ENCODE measurements at places on chromosomes 4 and X. TPM values are rescaled to one million over a fixed set of nuclear protein-coding genes. Genes with fewer than 3 reads are reported as not detected.

DNA sequence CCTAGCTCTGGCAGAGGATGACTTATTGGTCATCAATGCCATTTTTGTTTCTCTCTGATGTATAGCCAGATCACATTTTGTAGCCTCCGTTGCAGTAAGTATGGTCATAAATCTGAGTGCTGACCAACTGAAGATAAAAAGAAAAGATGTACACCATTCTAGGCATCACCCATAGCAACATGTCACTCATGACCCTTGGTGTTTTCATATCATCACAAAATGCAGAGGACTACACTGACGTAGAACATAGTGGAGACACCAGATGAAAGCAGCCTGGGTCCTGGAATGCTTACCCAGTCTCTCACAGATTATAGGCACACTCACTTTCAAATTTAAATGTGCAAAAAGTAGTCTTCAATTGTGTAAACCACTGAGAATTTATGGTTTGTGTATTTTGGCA is 172.8 kb downstream of the PDHA2 start:
- DNase-seq, result no peak

DNA sequence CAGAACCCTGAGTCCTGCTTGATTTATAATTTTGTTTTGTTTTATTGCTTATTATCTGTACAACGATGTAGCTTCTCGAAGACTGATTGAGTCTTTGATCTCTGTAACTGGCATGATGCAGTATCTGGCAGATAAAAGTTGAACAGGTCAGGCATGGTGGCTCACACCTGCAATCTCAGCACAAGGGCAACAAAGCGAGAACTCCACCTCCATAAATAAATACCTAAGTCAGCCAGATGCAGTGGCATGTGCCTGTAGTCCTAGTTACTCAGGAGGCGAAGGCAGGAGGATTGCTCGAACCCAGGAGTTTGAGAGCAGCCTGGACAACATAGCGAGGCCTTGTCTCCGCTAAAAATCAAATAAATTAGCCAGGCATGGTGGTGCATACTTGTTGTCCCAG is 15.7 kb upstream of the WDR19 start:
- no peak for DNase-seq

DNA sequence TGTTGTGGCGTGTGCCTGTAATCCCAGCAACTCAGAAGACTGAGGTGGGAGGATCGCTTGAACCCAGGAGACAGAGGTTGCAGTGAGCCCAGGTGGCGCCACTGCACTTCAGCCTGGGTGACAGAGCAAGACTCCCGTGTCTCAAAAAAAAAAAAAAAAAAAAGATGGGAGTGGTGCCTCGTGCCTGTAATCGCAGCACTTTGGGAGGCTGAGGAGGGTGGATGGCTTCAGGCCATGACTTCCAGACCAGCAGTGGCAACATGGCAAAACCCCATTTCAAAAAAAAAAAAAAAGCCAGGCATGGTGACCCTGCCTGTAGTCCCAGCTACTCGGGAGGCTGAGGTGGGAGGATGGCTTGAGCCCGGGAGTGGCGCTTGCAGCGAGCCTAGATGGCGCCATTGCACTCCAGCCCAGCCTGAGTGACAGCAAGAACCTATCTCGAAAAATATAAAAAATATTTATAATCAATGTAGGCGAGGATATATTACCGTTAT is 27.0 kb downstream of the EIF2S3 start:
- DNase-seq, result peak; percentile 38

GRCh38 chrX:85569096-85569495 is 189.6 kb upstream of the POF1B start:
- DNase-seq, result no peak

GRCh38 chr4:41070516-41071281 is 143.6 kb downstream of the APBB2 start:
- peak; percentile 44 for DNase-seq

- no peak for DNase-seq
Measured at GRCh38 chr4:23165669-23166068, 472.9 kb downstream of the GBA3 start.

- DNase-seq, result no peak
Measured at GRCh38 chr4:132683957-132684356, 465.1 kb upstream of the PCDH10 start.

GRCh38 chr4:2940267-2941137 is 22.7 kb downstream of the NOP14 start:
- DNase-seq, result no peak

DNA sequence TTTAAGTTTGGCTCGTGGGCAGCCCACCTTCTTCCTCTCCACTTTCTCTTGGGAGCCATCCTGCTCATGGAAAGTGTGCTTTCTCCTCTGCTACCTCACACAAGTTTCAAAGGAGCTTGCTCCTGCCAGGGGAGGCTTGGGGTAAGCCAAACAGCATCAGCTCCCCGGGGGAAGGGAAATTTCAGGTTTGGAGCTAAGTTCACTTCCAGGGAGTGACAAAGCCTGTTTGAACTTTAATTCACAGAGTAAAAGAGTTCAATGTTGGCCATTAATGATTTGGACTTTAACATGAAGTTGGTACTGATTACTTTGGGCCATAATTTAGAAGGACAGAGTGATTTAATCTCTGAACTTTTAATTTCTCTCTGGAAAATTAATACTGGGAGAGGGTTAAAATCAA is 4.7 kb upstream of the PGRMC2 start:
- no peak for DNase-seq

GRCh38 chr4:7261087-7261486 is 68.7 kb downstream of the SORCS2 start:
- peak; percentile 42 for DNase-seq

DNA sequence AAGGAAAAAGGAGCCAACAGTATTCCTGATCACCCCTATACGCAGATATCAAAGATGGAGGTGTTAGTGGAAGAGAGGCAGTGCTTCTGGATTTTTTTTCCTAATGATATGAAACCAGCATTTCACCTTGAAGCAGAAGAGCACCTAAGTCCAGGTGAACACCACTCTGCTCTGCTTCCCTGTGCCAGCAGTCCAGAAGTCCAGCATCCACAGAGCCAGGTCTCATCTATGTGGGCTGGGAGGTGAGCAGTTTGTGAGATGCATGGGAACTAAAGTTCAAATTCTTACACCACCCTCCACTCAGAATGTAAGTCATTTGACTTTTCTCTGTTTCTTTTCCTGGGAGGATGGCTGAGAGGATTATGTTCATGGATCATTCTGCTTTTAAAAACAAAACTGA is 202.6 kb downstream of the RELL1 start:
- no peak for DNase-seq

GRCh38 chr4:185137233-185137925 is 5.7 kb upstream of the SLC25A4 start:
- DNase-seq, result no peak

GRCh38 chr4:16009153-16009552 is 46.2 kb upstream of the FGFBP2 start:
- no peak for DNase-seq

- no peak for DNase-seq
Measured at GRCh38 chrX:78923198-78924015, 21.8 kb upstream of the P2RY10 start.

GRCh38 chr4:10619855-10620254 is 64.7 kb downstream of the CLNK start:
- DNase-seq, result no peak

DNA sequence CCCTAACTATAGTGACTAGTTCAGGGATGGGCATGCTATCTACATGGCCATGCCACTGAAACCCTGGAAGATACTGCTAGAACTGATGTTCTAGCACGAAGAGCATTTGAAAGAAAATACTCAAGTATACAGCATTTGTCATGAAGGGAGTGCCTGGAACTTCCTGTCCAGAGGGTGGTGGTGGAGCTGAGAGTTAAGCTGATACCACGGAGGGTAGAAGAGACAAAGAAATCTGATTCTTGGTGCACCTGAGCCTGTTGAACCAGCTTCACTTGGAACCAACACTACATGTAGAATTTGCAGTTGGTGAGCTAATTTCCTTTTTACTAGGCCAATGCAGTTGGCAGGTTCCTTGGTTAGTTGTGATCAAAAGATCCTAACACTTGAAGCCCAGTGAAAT is 116.4 kb downstream of the CCNG2 start:
- DNase-seq, result no peak

DNA sequence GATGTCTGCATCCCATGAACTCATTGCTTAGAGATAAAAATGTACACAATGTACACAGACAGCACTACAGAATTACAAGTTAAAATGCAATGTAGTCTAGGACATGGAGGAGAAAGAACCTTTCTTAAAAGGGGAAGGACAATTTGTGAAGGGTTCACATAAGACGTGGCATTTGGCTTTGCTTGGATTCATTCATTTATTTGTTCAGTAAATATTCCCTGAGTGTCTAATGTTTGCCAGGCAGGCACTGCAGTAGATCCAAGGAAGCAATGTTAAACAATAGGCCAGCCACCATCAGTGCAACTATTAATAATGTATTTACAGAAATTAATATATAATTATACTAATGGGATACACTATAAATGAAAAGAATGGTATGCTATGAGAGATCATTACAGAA is 94.4 kb downstream of the GRIA2 start:
- DNase-seq, result no peak

DNA sequence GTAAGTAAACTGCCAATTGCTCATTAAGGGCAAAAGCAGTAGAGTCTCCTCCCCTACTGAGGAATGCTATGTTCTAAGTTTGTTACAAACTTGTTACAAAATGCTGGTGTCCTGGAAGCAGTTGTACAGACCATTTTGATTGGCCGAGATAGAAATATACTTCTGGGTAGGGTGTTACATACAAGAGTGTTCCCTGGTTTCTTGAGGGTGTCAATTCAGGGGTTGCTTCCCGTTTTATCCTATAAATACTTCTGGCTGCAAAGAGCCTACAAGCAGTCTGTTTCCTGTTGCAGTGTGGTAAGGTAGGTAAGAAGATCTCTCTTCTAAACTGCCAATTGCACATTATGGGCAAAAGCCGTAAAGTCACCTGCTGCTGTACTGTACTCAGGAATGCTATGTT is 5.7 kb downstream of the TRPC5OS start:
- no peak for DNase-seq

- DNase-seq, result no peak
Measured at GRCh38 chr4:76951672-76952010, 2.1 kb downstream of the SEPTIN11 start.

GRCh38 chr4:41204400-41204978 is 9.9 kb downstream of the APBB2 start:
- peak; percentile 81 for DNase-seq

GRCh38 chr4:70666369-70666768 is at the start of gene JCHAIN:
TSS of gene JCHAIN (minus strand) at chr4:70666508. CDS start at chr4:70666490, 18 bp downstream.
- DNase-seq, result no peak

DNA sequence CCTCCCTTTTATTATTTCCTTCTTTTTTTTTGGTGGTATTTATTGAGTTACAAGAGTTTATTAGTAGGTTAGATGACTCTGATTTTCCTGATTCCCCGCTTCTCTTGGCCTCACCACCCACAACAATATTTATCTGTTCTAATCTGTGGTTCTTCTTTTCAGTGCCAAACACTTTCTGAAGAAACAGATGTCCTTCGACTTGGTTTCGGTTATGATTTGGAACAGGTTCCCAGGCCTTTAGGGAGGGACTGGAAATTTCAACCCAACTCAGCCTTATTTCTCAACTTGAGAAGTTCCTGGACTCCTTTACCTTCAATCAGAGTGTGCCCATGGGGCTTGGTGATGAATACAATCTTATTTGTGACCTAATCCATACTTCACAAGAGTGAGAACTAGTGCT is 108.1 kb downstream of the UCHL1 start:
- DNase-seq, result no peak

DNA sequence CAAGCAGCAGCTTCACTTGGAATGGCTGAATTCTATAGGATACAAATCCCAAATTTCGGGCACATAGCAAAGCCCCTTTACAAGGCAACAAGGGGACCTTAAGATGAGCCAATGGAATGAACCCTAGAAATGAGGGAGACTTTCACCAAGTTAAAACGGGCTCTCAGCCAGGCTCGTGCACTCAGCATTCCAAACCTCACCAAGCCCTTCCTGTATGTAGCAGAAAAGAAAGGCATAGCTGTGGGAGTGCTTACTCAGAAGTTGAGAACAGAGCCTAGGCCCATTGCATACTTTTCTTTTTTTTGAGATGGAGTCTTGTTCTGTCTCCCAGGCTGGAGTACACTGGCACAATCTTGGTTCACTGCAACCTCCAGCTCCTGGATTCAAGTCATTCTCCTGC is 10.8 kb upstream of the HERC5 start:
- DNase-seq, result no peak

- DNase-seq, result no peak
Measured at GRCh38 chr4:97593248-97593647, 550.0 kb downstream of the STPG2 start.

- DNase-seq, result no peak
Measured at GRCh38 chrX:110213183-110213582, 104.7 kb downstream of the AMMECR1 start.

- DNase-seq, result no peak
Measured at GRCh38 chrX:76026292-76026691, 146.6 kb upstream of the PBDC1 start.

- no peak for DNase-seq
Measured at GRCh38 chr4:14375816-14376215, 626.5 kb upstream of the CPEB2 start.

DNA sequence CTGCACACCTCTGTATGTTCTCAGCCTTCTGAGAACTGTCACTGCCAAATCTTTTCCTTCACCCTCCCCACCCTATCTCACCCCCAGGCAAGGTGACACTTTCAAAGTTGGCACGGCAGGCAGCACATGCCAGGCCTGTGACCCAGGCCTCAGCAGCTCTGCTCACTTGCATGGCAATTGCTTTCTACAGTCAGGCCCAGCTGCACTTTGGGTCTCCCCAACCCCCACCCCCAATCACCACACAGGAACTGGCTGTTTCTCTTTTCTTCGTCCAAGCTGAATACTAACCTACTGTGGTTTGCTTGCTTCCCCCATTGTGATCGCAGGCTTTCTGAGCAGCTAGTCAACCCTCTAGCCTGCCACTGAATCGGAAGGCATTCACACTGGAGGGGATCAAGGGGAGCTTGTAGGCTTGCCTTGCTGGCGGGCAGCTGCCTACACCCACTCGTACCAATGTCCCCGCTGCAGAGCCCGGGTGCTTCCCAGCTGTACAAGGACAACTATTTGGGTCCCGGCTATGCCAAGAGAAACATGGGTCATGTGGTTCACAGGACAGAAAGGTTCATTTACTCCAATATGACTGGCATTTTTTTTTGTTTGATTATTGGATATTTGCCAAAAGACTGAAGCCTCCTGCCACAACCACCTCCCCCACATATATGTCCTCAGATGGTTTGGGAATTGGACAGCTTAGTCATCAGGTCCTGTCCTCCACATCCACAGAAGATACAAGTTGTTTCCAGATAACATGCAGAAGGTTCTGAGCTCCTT is 28.1 kb downstream of the SLC25A43 start:
- peak; percentile 55 for DNase-seq

Gene LAMP2
- total RNA-seq, result 31.1 TPM

Gene RAB33A
- 2.8 TPM for total RNA-seq

Gene ODAM
- total RNA-seq, result 24.6 TPM

Gene ZNF674
- total RNA-seq, result 1.8 TPM

Gene TCEANC
- 2.9 TPM for total RNA-seq

Gene CLDN2
- total RNA-seq, result 0.09 TPM

Gene MAOA
- 10.3 TPM for total RNA-seq

Gene PLXNB3
- total RNA-seq, result 0.48 TPM

Gene SOWAHD
- 0.95 TPM for total RNA-seq

Gene GAGE12F
- not detected for total RNA-seq

Gene TMEM35A
- 5.7 TPM for total RNA-seq

Gene ARSD
- total RNA-seq, result 32.7 TPM

Measured in cardiac muscle cell (in vitro differentiated cells and primary cell).